ENCODE measurements at places on chromosomes 13 and 19. TPM values are rescaled to one million over a fixed set of nuclear protein-coding genes. Genes with fewer than 3 reads are reported as not detected.

Gene CGB3
- not detected for total RNA-seq

Gene FGF22
- 0.64 TPM for total RNA-seq

Gene MYBPC2
- total RNA-seq = 1.1 TPM

Gene TMPRSS9
- total RNA-seq = not detected

Gene ALKBH7
- 52.9 TPM for total RNA-seq

Gene OR7D2
- total RNA-seq = not detected

GRCh38 chr13:113224486-113224885 lies 15.1 kb downstream of the CUL4A start:
- H3K4me1 ChIP-seq = no peaks in the 10 kb centered on the region

DNA sequence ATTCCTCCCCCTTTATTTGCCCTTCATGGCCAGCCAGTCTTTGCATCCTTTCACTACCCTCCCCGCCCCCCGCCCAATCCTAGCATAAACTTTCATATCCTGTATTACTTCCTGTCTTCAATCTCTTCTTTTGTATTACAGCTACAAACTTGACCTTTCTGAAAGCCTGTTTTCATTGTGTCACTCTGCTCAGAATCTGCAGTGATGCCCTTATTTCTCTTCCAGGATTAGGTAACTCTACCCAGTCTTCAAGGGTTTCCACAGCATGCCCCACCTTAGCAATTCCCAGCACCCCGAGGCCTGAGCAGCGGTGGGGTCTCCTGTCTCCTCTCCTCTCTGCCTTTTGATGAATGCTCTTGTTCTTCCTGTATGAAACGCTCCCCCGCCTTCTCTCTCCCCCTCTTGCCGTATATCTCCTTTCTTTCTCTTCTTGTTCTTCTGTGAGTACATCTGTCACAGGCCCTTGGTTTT lies 145.6 kb downstream of the SHISA2 start:
- H3K4me1 ChIP-seq = no peaks in the 10 kb centered on the region
- H3K4me3 ChIP-seq = no peak overlapping the region
- DNase-seq = no peak

- H3K27me3 ChIP-seq = peaks cover 41% of the 10 kb centered on the region
- no peak for DNase-seq
- H3K36me3 ChIP-seq = peaks cover 5% of the 10 kb centered on the region
These were observed 1.2 kb downstream of the CPAMD8 start for GRCh38 chr19:17025361-17025760.

DNA sequence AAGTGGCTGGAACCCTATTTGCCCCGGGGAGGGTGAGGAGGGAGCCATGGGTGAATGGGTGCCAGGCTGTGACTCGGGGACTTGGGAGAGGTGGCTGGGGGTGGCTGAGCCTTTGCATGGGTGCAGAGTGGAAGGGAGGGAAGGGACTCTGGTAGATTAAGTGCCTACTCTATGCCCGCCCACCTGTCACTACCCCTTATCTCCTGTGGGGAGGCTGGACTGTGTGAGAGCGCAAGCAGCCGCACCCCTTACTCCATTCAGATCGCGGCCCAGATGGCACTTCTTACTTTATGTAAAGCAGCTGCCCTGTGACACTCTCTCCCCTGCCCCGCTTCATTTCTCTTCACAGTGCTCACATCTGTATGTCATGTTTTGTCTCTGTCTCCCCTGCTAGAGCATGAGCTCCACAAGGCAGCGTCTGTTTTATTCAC lies 2.9 kb downstream of the KASH5 start:
- H3K27me3 ChIP-seq = no peaks in the 10 kb centered on the region
- no peaks in the 10 kb centered on the region for H3K36me3 ChIP-seq
- DNase-seq = peak; percentile 46
- H3K4me1 ChIP-seq = peaks cover 46% of the 10 kb centered on the region
- H3K4me3 ChIP-seq = peak overlapping the region; percentile 50

DNA sequence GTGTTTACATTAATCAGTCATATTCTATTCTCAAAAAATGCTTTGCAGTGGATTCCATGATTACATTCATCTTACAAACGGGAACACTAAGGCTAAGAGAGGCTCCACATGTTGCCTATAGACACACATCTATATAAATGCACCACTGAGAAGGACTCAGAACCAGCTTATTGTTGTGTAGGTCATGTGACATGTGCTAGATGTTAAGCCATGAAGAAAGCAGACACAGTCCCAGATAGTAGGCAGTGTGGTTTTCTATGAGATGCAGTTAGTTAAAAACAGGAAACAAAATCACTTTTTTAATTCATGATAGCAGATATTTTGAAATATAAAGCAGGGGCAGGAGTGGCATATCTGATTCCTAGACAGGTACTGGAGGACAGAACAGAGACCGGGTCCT lies 10.7 kb downstream of the SIGLEC6 start:
- no peak overlapping the region for H3K27ac ChIP-seq
- no peaks in the 10 kb centered on the region for H3K27me3 ChIP-seq
- no peak overlapping the region for H3K4me3 ChIP-seq
- no peak for DNase-seq

- no peak overlapping the region for H3K27ac ChIP-seq
- H3K4me1 ChIP-seq = peaks cover 9% of the 10 kb centered on the region
- no peaks in the 10 kb centered on the region for H3K36me3 ChIP-seq
- DNase-seq = no peak
- peaks cover 3% of the 10 kb centered on the region for H3K27me3 ChIP-seq
These were observed 55.1 kb downstream of the RAB20 start for GRCh38 chr13:110506396-110506795.

GRCh38 chr13:96252903-96253302 lies 163.0 kb downstream of the HS6ST3 start:
- no peak overlapping the region for H3K27ac ChIP-seq
- no peaks in the 10 kb centered on the region for H3K4me1 ChIP-seq
- H3K27me3 ChIP-seq = no peaks in the 10 kb centered on the region
- no peaks in the 10 kb centered on the region for H3K36me3 ChIP-seq
- H3K4me3 ChIP-seq = no peak overlapping the region
- no peak for DNase-seq

DNA sequence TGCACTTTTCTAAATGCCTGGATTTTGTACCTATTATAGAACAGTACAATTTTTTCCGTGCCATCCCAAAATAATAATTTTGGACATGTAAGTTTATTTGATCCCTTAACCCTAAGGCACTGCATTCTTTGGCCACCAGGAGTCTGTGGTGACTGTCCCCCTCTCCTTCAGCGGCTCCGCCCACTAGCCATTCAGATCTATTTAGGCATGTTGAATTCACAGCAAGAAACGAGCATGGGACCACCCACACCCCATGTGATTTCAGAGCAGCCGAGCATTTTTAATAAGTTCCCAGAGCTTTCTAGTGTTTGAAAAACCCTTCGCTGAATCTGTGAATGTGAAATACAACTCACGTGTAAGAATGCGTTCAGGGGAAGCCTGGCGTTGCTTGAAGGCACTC lies 567.5 kb downstream of the MYO16 start:
- no peak overlapping the region for H3K27ac ChIP-seq
- H3K4me1 ChIP-seq = no peaks in the 10 kb centered on the region
- H3K36me3 ChIP-seq = no peaks in the 10 kb centered on the region

GRCh38 chr19:3866910-3867638 lies 1.8 kb downstream of the ZFR2 start:
- H3K36me3 ChIP-seq = no peaks in the 10 kb centered on the region
- H3K4me1 ChIP-seq = peaks cover 7% of the 10 kb centered on the region
- H3K27ac ChIP-seq = no peak overlapping the region
- no peak for DNase-seq
- no peak overlapping the region for H3K4me3 ChIP-seq
- peaks cover 38% of the 10 kb centered on the region for H3K27me3 ChIP-seq

GRCh38 chr13:109323338-109323737 lies 463.0 kb downstream of the IRS2 start:
- no peaks in the 10 kb centered on the region for H3K27me3 ChIP-seq
- no peaks in the 10 kb centered on the region for H3K36me3 ChIP-seq

DNA sequence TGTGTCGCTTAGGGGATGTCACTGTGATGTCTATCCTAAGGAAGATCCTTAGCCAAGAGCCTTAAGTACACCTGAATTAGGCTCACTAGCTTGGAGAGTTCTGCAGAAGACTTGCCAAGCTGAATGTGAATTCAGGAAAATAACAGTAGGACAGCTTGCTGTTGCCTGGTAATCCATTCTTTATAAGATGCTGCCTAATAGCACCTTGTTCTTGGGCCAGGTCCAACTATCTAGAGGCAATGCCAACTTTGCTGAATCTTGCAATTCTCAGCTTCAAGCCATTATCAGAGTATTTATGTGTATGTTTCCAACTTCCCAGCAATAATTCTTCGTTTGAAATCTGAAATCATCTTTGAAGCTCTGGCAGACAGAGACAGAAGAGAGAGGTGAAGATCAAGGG lies 102.8 kb downstream of the PCDH17 start:
- no peaks in the 10 kb centered on the region for H3K27me3 ChIP-seq
- no peak for DNase-seq
- H3K27ac ChIP-seq = no peak overlapping the region
- H3K4me3 ChIP-seq = no peak overlapping the region
- no peaks in the 10 kb centered on the region for H3K4me1 ChIP-seq
- no peaks in the 10 kb centered on the region for H3K36me3 ChIP-seq

- no peak for DNase-seq
- H3K4me3 ChIP-seq = peak overlapping the region; percentile 91
- H3K4me1 ChIP-seq = peaks cover 11% of the 10 kb centered on the region
- no peaks in the 10 kb centered on the region for H3K27me3 ChIP-seq
- peak overlapping the region; percentile 56 for H3K27ac ChIP-seq
These were observed 450 bp downstream of the FBXW9 start for GRCh38 chr19:12695997-12696365.

GRCh38 chr13:35812736-35813135 lies 318.4 kb downstream of the DCLK1 start:
- no peak overlapping the region for H3K27ac ChIP-seq
- DNase-seq = no peak
- no peaks in the 10 kb centered on the region for H3K27me3 ChIP-seq
- H3K4me1 ChIP-seq = no peaks in the 10 kb centered on the region
- no peaks in the 10 kb centered on the region for H3K36me3 ChIP-seq
- H3K4me3 ChIP-seq = no peak overlapping the region

DNA sequence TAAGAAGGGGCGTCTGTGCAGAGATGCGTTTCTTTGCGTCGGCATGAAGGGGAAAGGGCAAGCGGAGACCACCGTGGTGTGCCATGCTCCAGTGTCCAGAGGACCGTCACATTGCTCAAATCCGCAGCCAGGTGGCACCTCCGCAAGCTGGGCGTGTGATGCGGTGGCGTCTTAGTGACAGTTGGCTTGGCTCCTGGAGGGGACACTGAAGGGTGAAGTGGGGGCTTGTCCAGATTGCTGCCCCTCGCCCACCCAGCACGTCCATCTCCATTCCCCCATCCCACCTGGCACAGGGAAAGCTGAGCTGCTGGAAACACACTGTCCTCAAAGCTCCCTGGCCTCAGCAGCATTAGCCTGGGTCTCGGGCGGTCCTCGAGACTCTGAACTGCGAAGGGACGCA lies 135.3 kb downstream of the SOX1 start:
- peaks cover 32% of the 10 kb centered on the region for H3K27me3 ChIP-seq
- no peak overlapping the region for H3K4me3 ChIP-seq
- H3K27ac ChIP-seq = no peak overlapping the region
- H3K36me3 ChIP-seq = no peaks in the 10 kb centered on the region
- no peak for DNase-seq
- no peaks in the 10 kb centered on the region for H3K4me1 ChIP-seq

DNA sequence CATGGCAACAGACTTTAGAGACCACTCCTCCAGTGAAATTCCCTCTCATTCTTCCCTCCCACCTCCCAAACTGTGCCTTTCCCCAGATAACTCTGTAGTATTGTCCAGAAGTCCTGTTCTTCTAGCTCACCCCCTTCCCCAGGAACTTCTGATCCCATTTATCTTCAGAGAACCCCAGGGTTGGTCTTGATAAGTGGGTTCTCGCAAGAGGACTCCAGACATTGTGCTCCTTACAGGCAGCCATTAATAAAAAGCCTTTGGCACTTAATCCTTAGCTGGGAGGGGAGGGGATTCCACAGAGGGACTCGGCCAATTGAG lies 1.9 kb downstream of the LTBP4 start:
- peaks cover 72% of the 10 kb centered on the region for H3K4me1 ChIP-seq
- H3K4me3 ChIP-seq = no peak overlapping the region
- peaks cover 25% of the 10 kb centered on the region for H3K27me3 ChIP-seq
- no peaks in the 10 kb centered on the region for H3K36me3 ChIP-seq

GRCh38 chr13:51435002-51435578 lies 17.7 kb downstream of the INTS6 start:
- no peak overlapping the region for H3K27ac ChIP-seq
- H3K36me3 ChIP-seq = peaks cover 3% of the 10 kb centered on the region
- DNase-seq = no peak
- peaks cover 3% of the 10 kb centered on the region for H3K4me1 ChIP-seq
- no peak overlapping the region for H3K4me3 ChIP-seq
- H3K27me3 ChIP-seq = no peaks in the 10 kb centered on the region

- H3K4me1 ChIP-seq = no peaks in the 10 kb centered on the region
- no peak overlapping the region for H3K4me3 ChIP-seq
- DNase-seq = no peak
- H3K27ac ChIP-seq = no peak overlapping the region
- H3K36me3 ChIP-seq = no peaks in the 10 kb centered on the region
These were observed 786.2 kb downstream of the PCDH9 start for GRCh38 chr13:66443926-66444325.

- peaks cover 5% of the 10 kb centered on the region for H3K27me3 ChIP-seq
- no peaks in the 10 kb centered on the region for H3K36me3 ChIP-seq
- peaks cover under 1% of the 10 kb centered on the region for H3K4me1 ChIP-seq
- DNase-seq = no peak
These were observed 211.6 kb downstream of the DNAJC15 start for GRCh38 chr13:43235028-43235427.

DNA sequence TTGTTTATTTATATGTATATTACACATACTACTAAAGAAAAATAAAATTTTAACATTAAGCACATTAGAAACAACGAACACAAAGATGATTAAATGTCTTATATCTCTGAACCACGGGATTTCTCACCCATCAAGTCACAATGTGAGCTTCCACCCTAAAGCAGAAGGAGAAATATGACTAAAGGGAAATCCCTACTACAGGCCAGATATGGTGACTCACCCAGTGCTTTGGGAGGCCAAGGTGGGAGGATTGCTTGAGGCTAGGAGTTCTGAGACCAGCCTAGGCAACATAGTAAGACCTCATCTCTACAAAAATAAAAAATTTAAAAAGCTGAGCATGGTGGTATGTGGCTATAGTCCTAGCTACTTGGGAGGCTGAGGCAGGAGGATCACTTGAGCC lies 24.6 kb downstream of the DCT start:
- no peak overlapping the region for H3K4me3 ChIP-seq
- H3K4me1 ChIP-seq = no peaks in the 10 kb centered on the region
- no peak for DNase-seq

GRCh38 chr19:18000915-18001776 lies 6.8 kb upstream of the ARRDC2 start:
- peaks cover 37% of the 10 kb centered on the region for H3K4me1 ChIP-seq
- peaks cover 6% of the 10 kb centered on the region for H3K36me3 ChIP-seq
- H3K27ac ChIP-seq = peak overlapping the region; percentile 96
- peak overlapping the region; percentile 92 for H3K4me3 ChIP-seq
- DNase-seq = peak; percentile 92

GRCh38 chr13:37788346-37788745 lies 81.2 kb downstream of the TRPC4 start:
- H3K27ac ChIP-seq = no peak overlapping the region
- H3K4me1 ChIP-seq = no peaks in the 10 kb centered on the region
- H3K36me3 ChIP-seq = no peaks in the 10 kb centered on the region
- DNase-seq = no peak
- H3K27me3 ChIP-seq = no peaks in the 10 kb centered on the region

All from activated B cell treated with CpG ODN at 0.5 μM for 24 hours (primary cell).